Smooth muscle cell of trachea (primary cell): ENCODE measurements at places on chromosomes 1 and 21. TPM values are rescaled to one million over a fixed set of nuclear protein-coding genes. Genes with fewer than 3 reads are reported as not detected.

ACOT11 gene
- total RNA-seq, result 2.9 and 7.6 TPM in 2 replicates

GSTM4 gene
- 23.5 and 28.2 TPM in 2 replicates for total RNA-seq

PCAT6 gene
- 1.3 TPM in 1 of 2 replicates, not detected in the other for total RNA-seq

MPZ gene
- total RNA-seq, result 0.87 and 0.99 TPM in 2 replicates

KRTAP10-12 gene
- not detected in 2 replicates for total RNA-seq

LAD1 gene
- total RNA-seq, result not detected in 2 replicates
